ENCODE measurements at places on chromosomes 16 and 17.

GRCh38 chr17:28875848-28876550, 21.2 kb downstream of the ERAL1 start:
- no peak for DNase-seq

DNA sequence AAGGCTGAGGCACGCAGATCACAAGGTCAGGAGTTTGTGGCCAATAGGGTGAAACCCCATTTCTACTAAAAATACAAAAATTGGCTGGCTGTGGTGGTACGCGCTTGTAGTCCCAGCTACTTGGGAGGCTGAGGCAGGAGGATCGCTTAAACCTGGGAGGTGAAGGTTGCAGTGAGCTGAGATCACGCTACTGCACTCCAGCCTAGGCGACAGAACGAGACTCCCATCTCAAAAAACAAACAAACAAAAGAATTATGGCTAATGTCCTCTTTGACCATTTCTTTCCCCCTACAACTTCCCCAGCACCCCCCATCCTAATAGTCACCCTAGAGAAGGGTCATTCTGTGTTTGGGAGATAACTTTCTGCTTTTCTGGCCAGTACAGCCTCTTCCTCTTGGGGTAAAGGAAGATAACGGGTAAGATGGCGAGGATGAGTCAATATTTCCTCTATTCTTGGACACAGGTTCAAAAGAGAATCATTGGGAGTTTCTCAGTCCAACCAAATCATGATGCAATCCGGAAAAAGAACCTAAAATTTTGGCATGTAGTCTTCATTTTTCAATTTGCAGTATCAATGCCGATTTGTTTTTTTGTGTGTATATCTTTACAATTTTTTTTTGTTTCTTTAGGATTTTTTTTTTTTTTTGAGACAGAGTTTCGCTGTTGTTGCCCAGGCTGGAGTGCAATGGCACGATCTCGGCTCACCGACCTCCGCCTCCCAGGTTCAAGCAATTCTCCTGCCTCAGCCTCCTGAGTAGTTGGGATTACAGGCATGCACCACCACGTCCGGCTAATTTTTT, 107.6 kb upstream of the MED13 start:
- no peak for DNase-seq

GRCh38 chr17:48645639-48646182, 19.6 kb upstream of the HOXB9 start:
- DNase-seq, result no peak

- DNase-seq, result no peak
These were observed 7.3 kb upstream of the CBX8 start for GRCh38 chr17:79803997-79804855.

- DNase-seq, result no peak
These were observed 40.8 kb downstream of the YPEL2 start for GRCh38 chr17:59372138-59372751.

DNA sequence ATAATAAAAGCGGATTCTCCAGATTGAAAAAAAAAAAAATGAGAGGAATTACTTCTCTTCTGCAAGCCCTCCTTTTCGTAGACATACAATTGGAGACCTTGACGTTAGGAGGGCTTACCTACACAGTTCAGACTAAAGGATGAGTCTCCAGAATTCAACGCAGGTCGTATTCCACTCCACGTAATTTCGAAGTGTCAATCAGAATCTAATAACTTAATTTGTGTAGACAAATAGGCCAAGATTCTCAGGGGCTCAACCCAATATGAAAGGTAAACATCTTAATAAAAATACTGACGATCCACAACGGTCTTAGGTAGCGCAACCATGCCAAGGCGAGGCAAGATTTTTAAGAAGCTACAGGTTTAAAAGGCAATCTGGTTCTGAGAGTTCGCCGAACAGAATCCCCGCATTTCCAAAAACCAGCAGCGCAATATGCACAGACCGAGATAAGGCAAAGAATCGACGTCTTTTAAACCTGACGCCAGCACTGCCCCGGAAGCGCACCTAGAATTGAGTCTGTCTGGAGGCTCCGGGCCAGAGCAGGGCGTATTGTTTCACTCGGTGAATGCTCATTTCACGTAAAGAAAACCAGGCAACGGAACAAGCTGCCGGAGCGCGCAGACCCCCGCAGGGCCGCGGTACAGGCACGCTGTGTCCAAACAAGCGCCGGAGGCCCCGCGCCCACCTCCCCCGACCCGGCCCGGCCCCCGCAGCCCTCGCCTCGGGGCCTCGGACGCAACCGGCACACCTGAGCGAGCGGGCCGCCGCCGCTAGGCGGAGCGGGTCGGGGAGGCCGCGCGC, 623 bp downstream of the MBTPS1 start:
- no peak for DNase-seq

DNA sequence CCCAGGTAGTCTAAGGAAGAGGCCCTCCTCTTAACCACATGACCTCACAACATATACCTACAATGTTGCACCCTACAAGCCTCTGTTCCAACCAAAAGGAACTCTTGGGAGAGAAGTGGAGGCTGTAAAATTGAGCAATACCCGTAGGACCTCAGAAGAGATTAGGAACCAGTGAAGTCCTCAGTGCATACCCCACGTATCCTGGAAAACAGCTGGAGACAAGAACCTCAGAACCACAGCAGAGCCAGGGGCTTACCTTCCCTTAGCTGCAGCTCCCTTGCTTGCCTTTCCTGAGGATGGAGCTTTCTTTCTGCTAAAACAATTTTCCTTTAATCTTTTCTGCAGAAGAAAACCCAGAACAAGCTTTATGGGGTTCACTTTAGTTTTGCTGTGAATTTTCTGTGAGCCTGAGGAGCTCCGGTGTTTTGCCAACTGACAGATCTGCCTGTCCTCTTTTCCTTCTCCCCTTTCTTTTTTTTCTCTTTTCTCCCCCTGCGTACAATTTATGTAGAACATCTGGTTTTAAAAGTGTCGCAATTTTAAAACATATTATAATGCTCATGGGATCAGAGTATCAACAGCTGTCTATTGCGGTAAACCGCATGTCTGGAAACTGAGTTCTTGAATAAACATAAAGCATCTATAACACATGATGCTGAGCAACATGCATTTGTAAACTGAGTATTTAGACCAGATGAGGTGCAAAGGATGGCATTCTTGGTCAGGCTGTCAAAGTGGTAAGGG, 226.4 kb upstream of the MAF start:
- no peak for DNase-seq

DNA sequence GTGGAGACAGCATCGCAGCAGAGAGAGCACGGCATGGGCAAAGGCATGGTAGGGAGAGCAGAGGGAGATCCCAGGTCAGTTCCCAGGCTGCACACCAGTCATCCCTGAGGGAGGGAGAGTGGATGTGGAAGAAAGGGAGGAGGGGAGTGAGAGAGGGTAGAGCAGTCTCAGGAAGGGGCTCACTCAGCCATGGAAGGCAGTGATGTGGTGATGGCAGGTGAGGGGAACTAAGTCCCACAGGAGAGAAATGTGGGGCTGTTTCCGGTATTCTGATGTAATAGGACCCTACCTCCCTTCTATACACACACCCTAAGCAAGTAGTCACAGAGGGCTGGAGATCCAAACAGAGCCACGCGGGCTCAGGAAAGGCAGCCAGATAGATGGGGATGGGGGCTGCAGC, 500.3 kb upstream of the CDH11 start:
- DNase-seq, result no peak

GRCh38 chr17:81514489-81514738, 1.8 kb upstream of the ACTG1 start:
- DNase-seq, result no peak

GRCh38 chr16:55981557-55981956, 106.4 kb upstream of the CES5A start:
- DNase-seq, result no peak

DNA sequence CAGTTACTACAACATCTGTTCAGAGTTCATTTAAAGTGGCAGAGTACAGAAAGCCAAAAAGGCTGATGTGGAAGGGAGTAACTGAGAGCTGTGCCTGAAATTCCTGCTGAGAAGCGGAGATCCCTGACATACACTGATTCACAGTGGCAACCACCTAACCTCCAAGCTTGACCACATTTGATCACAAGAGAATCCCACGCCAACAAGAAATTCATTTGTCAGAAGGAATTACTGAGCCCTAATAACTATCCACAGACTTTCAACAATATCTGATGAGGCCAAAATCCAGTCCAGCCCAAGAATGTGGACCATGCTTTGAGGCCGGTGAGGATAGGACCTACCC, 168.5 kb upstream of the RPH3AL start:
- no peak for DNase-seq

- no peak for DNase-seq
These were observed 10.9 kb downstream of the SLC9A5 start for GRCh38 chr16:67259705-67260104.

GRCh38 chr16:23374721-23375510, 72.8 kb downstream of the SCNN1B start:
- DNase-seq, result no peak

DNA sequence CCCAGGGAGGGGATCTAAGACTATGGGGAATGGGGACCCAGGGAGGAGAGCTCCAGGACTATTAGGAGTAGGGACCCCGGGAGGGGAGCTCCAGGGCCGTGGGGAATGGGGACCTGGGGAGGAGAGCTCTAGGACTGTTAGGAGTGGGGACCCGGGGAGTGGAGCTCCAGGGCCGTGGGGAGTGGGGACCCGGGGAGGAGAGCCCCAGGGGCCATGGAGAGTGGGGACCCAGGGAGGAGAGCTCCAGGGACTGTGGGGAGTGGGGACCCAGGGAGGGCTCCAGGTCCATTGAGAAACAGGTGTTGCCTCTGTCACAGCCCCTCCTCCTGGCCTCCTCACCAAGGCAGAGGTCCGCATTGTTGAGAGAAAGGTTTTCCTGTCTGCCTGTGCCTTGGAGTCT, 16.0 kb downstream of the MPRIP start:
- DNase-seq, result no peak

DNA sequence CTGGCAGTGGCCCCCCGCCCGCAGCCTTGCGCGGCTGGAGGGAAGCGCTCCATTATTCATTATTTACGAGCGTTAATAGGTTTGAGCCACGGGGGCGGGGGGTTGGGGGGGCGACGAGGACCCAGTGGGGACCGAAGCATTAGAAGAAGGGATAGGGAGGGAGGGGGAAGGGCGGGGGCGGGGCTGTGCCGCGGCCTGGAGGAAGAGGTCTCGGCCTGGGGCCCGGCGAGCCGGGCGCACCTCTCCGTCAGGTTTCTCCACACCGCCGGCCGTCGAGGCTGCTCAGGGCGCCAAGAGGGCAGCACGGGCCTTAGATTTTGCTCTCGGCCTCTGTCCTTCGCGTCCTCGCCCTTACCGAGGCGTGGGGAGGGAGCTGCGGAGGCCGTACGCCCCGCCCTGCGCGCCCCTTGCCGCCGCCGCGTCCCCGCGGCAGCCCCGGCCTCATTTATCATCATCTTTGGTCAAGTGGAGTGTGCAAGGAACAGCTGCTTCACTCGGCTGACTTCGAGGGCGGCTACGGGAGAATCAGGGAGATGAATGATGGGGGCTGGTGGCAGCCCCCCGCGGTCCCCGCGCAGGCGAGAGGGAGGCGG, 54.2 kb downstream of the SREBF1 start:
- DNase-seq, result no peak

GRCh38 chr16:58495521-58496331, 4.2 kb upstream of the NDRG4 start:
- no peak for DNase-seq

DNA sequence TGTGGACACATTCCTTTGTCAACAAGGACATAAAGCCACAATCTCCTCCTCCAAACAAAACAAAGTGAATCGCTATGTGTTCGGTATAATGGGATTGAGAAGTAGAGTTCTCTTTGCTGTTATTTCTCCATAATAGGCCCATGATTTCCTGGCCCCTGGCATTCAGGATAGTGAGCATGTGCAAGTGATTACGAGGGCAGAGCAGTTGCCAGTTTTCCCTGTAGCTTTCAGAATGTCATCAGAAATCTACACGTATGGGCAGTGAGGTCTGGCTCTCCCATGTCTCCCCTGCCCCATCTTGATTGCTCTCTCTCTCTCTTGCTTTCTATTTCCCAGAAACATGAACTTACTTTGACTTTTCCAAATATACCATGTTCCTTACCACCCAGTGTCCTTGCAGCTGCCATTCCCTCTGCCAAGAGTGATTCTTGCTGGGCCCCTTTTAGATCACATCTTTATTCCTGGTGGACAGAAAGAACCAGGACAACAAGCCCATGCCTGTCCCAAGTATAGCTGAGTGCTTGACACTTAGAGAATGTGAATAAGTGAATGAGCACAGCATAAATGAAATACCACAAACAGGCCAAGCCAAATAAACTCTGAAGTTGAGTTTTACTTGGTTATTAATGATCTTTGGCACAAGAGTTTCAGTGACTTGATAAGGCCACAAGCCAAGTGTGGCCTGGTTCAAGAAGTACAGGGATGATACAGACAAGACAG, 273.1 kb downstream of the CDH13 start:
- DNase-seq, result no peak

DNA sequence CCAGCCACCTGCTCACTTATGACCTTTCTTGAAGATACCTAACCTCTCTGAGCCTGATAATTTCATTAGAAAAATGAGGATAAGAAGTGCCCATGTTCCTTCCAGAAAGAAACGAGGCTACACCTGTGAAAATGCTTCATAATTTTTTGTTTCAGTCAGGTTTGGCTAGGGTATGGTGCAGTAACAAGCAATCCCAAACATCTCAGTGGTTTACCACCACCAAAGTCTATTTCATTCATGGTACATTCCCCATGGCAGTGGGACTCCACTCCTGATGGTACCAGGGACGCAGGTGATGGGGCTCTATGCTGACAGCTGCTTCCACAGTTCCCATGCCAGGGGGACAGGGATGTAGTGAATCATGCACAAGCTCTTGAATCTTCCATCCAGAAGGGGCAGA, 147.6 kb upstream of the CES5A start:
- DNase-seq, result no peak

DNA sequence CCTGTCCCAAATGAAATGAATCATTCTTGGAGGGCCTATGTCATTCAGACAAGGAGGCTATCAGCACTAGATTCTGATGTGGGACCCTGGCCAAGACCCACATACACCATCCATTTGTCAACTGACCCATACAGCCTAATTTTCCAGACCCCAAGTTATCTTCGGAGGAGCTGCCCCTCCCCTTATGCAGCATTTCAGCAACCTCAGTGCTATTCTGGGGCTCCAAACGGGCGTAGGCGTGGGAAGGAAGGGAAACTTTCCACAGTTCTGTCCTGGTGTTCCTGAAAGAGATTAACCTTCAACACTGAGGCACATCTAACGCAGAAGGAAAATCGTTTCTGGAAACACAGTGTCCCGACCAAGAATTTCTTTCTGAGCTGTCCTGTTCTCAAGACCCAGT, 86.7 kb downstream of the MYH11 start:
- no peak for DNase-seq

- DNase-seq, result no peak
These were observed 8.8 kb downstream of the RPL19 start for GRCh38 chr17:39208893-39209292.

DNA sequence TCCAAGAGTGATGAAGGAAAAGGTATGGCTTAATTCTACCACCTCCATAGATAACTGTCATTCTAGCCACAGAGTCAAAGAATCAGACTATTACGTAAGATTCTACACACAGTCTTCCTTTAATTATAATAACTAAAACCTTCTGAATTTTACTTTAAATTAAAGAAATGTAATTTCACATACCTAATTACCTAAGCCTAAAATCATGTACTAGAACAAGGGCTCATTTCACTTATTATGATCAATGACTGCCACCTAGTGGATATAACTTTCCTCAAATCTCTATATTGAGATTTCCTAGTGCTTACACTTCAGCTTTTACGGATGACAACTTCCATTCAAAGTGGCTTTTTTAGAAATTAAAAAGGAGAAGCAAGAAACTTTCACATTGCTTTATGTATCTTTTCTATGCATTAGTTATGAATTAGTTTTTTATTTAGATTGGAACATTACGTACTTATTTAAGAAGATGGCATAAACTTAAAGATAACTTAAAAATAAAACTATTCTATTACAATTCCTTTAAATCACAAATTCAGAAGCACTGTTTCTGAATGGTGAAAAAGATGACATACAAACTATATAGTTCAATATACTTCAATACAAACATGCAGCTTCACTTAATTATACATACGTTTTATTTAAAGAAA, 18.2 kb upstream of the ABCA10 start:
- DNase-seq, result no peak
